Stimulated activated naive CD8-positive, alpha-beta T cell treated with anti-CD3 and anti-CD28 coated beads, Interleukin-15, amount 100 ng/mL, for 72 hours (primary cell): ENCODE measurements at places on chromosomes 5 and 9.

- no peak for DNase-seq
These were observed 107.6 kb downstream of the RNF180 start for GRCh38 chr5:64273276-64273675.

DNA sequence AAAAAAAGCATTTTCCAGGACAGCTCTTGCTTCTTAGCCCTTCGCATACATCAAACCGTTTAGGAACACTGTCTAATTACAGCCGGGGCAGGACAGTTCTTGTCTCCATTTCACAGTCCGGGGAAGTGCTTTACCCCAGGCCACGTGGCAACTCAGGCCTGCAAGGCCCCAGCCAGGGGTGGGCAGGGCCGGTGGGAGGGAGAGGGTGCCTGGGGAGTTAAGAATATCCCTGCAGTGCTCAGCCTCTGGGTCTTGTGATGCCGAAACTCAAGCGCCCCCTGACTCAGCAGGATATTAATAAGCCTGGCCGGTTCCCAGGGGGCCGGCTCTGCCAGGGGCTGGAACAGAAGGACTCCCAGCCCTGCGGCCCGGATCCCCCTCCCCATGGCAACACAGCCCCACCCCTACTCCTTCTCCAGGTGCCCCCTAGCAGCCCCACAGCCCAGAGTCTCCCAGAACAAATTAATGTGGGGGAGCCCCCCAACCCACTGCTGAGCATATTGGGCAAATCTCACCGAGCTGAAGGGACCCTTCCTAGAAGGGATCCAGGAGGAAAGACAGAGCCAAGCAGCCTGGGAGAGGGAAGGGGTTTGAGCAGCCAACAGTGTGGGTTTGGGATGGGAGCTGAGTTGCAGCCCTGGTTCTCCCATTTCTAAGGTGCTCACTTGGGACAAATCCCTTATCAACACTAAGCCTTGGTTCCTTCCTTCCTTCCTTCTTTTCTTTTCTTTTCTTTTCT, 45.3 kb downstream of the PLPP7 start:
- DNase-seq = no peak

- DNase-seq = no peak
These were observed 2.2 kb downstream of the SPOCK1 start for GRCh38 chr5:137496919-137497318.

GRCh38 chr9:32589083-32589723, 16.2 kb upstream of the NDUFB6 start:
- DNase-seq = no peak

DNA sequence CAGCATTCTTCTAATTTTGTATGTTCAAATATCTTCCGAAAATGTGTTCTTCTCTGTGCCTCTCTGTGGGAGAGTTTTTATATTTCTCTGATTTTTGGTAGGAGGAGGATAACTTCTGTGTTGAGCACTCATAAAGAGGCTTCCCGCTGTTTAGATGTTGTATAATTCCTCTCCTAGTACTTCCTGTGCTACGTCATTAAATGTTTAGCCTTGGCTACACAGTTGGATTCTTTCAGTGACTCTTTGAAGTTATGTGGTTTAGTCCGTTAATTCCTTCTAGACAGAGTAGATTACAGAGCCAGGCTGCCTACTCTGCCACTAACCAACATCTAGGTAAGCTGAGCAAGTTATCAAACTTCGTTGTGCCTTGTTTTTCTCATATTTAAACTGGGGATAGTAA, 302.6 kb downstream of the OSTF1 start:
- DNase-seq = no peak

DNA sequence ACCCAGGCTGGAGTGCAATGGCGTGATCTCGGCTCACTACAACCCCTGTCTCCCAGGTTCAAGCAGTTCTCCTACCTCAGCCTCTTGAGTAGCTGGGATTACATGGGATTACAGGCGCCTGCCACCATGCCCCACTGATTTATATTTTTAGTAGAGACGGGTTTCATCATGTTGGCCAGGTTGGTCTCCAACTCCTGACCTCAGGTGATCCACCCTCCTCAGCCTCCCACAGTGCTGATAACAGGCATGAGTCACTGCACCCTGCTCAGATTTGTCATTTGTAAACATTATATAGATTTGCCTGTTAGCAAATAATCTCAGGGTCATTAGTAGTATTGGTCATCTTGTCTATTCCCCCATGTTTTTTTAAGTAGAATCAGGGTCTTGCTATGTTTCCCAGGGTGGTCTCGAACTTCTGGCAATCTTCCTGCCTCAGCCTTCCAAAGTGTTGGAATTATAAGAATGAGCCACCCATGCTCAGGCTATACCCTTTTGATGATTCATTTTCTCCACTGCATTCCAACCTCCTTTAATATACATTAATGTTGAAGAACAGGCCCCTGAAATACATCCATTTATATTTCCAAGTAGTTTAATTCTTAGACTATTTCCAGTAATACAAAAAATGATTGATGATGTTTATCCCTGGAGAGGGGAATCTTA, 17.3 kb downstream of the CENPH start:
- no peak for DNase-seq

GRCh38 chr9:83401328-83401900, 136.8 kb downstream of the FRMD3 start:
- DNase-seq = no peak

GRCh38 chr5:40309851-40310250, 369.9 kb upstream of the PTGER4 start:
- DNase-seq = no peak

- no peak for DNase-seq
These were observed 4.9 kb upstream of the ADRA1B start for GRCh38 chr5:159911349-159911748.

DNA sequence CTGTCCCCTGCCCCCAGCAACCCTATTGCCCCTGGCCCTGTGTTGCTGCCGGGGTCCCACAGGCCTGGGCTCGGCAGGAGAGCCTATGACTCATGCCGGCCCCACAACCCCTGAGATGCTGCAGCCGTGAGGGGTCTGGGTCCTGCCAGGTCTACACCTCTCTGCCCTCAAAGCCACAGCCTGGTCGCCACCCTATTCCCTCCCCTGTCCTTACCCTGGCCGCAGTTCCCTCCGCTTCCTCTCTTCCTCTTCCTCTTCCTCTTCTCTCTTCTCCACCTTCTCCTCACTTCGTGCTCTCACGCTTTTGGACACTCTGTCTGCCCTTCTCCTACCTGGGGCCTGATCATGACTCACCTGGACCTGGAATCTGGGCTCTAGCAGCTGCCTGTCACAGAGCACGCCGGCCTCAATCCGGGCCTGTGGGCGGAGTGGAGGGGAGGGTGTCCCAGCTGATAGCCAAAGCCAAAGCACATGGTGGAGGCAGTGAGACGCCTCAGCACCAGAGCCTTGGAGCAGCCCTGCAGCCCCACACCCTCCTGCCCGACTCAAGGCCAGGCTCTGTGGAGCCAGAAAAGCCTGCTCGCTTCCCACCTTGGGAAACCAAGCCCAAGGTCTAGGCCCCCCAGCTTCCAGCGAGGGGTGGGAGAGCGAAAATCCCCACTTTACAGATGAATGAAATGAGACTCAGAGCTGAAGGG, 26.8 kb upstream of the CSF1R start:
- DNase-seq = no peak

DNA sequence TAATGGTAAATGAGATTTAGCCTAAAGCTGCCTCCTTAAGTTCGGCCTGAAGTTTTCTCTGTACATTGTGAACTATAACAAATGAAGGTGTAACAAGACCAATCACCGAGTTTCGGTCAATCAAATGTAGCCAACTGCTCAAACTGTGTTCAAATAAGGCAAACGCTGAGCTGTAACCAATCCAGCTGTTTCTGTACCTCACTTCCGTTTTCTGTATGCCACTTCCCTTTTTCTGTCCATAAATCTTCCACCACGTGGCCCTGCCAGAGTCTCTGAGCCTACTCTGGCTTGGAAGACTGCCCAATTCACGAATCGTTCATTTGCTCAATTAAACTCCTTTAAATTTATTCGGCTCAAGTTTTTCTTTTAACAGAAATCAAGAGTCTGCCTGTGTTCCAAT, 193.5 kb upstream of the KLF9 start:
- no peak for DNase-seq

DNA sequence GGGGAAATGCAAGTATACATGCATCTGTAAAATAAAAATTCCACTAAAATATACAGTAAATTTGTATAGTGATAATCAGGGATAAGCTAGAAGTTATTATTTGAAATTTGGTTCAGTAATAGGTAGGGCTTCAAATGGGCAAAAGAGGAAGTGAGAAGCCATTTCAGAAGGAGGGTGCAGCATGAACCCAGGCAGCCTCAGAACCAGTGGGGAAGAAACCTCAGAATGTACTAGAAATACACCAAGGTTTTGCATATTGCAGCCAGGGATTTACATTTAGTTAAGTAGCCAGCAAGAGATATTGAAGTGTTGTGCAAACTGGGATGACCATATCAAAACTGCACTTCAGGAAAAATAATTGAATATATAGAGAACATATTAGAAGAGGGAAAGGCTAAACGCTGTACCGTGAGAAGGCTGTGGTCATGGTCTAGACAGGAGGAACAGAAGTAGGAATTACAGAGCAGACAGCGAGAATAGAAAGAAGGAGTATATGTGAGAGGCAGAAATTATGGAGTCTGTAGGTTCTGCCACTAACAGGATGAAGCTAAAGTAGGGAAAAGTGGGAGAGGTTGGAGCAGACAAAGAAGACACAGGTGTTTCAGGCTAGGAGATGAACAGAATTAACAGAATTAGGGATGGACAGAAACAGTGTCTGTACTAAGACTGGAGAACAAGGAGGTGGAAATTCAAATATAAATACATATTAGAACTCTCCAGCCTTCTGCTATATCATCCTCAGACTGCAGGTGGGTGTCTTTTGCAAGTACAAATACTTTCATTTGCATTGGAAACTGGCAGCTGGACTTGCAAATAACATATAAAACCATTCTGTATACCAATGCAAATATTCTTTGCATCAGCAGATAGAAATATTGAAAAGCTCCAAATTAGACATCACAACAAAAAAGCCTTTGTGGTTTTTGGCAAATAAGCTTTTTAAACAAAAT, 335.6 kb downstream of the ZNF608 start:
- no peak for DNase-seq

DNA sequence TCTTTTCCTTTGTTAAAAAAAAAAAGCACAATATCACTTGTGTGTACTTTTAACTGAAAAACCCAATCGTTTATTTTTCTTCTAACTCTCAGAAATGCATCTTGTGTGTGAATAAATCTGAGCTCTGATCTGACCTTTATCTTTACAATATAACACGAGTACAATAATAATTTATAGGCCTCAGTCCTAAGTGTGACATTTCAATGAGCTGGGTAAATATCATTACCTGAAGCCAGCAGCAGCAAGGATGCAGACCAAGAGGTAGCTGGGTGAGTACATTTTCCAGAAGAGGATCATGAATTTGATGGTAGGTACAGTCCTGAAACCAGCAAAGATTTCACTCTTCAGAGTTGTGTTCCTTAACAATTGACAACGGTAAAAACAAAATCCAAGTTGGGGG, 264.0 kb upstream of the KIF2A start:
- DNase-seq = no peak

DNA sequence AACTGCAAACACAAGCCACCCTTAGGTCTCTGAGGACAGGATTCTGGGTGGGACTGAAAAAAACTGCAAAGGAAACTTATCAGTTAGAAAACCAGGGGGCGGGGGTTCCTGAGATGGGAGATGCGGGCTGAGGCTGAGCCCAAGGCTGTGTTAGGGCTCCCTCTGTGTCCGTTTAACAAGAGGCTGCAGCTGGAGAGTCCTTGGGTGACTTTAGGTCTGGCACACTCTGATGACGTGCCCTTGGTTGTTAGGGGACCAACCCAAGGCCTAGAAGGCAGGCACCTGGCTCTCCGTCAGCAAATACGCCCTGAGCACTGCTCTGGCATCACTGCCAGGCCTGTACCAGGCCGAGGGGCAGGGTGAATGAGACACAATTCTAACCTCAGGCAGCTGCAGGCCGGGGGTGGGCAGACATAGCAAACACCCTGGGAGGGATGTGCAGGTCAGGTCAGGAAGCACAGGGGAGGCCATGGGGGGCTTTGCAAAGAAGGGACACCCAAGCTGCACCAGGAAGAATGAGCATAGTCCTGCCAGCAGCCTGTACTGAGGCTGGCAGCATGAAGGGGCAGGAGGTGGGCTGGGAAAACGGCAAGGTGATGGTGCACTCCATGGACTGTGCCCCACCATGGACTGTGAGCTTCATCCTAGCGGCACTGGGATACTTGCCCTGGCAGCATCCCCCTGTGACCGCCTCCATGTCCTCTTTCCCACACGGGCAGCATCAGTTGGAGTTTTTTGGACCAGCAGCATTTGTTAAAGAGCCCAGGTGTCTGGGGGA, 137.9 kb downstream of the GABBR2 start:
- DNase-seq = no peak

DNA sequence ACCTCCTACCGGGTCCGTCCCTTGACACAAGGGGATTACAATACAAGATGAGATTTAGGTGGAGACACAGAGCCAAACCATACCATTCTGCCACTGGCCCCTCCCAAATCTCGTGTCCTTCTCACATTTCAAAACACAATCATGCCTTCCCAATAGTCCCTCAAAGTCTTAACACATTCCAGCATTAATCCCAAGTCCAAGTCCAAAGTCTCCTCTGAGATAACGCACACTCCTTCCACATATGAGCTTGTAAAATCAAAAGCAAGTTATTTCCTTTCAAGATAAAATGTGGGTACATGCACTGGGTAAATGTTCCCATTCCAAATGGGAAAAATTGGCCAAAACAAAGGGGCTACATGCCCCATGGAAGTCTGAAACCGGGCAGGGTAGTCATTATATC, 463.9 kb upstream of the CDH9 start:
- no peak for DNase-seq

DNA sequence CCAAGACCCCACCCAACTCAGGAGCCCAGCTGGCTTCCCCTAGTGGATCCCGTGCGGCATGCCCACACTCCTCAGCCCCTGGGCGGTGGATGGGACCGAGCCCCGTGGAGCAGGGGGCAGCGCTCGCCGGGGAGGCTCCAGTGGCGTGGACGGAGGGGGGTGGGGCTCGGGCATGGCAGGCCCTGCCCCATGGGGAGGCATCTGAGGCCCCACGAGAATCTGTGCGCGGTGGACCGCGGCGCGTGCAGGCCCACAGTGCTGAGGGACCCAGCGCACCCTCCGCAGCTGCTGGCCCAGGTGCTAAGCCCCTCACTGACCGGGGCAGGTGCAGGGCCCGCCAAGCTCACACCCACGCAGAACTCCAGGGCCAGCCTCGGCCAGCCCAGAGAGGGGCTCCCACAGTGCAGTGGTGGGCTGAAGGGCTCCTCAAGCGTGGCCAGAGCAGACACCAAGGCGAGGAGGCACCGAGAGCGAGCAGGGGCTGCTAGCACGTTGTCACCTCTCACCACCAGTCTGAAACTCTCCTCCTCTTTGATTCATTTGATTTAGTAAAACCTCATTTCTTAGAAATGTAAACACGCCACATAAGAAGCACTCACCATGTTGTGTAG, 25.6 kb downstream of the RNF130 start:
- no peak for DNase-seq
